ENCODE measurements at places on chromosomes 12 and 14. TPM values are rescaled to one million over a fixed set of nuclear protein-coding genes. Genes with fewer than 3 reads are reported as not detected.

The CIROP gene
- not detected for total RNA-seq

The ADAM21 gene
- total RNA-seq: not detected

The GNS gene
- total RNA-seq: 134 TPM

The SOAT2 gene
- total RNA-seq: not detected

The CALCOCO1 gene
- 25.9 TPM for total RNA-seq

The TAS2R8 gene
- total RNA-seq: not detected
